ENCODE measurements at places on chromosomes 16 and 17.

GRCh38 chr17:28402224-28402630, 3.8 kb downstream of the SLC46A1 start:
- no peak for DNase-seq

DNA sequence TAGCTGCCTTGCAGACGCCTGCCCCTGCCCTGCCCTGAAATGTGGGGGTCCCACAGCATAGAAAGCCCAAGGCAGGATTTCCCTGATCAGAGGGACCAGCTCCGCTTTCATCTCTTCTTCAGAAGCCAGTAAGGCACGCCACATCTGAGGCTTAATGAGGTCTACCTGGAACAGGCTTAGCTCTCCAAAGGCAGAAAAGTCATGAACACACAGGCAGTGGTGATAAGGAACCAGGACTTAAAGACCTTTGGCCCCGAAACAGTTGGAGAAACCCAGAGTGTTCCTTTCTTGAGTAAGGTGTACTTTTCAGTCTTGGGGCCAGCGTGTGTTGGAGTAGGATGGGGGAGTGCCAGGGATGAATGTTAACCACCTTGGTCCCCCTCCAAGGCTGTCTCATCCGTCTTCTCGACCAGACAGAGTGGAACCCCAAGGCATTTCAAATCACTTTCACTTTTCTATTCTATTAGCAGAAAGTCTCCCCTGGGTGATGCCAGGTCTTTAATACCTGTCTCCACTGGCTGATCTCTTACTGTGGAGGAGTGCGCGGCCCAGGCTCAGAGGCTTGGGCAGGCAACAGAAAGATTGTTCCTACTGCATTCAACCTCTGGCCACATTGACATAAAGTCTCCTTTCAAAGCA, 43.9 kb downstream of the TMEM186 start:
- no peak for DNase-seq

DNA sequence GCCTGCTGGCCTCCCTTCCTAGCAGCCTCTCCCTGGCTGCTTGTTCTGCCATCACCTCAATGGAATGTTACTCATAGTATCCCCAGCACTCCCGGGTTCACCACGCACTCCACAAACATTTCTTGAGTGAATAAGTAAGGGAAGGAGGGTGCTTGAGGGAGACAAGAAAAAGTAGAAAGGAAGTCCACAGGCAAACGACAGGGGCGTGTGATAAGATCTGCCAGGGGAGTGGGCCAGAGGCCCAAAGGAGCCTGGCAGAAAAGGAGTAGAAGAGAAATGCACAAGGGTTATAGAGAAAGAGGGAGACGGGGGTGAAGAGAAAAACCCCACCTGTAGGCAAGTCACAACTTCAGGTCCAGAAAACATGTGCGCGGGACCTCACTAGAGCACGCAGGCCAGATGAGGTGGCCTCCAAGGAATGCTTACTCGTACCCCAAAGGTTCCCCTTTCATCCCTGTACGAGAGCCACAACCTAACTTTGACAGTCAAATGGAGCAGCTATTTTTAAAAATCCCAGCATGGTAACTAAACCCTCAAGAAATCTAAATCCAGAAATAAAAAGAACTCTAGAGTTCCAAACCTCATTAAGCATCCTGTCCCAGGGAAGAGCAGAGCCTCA, 6.6 kb downstream of the ZDHHC7 start:
- DNase-seq = no peak

GRCh38 chr17:67867591-67867990, 42.3 kb downstream of the BPTF start:
- DNase-seq = no peak

- DNase-seq = no peak
Measured at GRCh38 chr17:4003131-4003500, 38.9 kb upstream of the ATP2A3 start.

DNA sequence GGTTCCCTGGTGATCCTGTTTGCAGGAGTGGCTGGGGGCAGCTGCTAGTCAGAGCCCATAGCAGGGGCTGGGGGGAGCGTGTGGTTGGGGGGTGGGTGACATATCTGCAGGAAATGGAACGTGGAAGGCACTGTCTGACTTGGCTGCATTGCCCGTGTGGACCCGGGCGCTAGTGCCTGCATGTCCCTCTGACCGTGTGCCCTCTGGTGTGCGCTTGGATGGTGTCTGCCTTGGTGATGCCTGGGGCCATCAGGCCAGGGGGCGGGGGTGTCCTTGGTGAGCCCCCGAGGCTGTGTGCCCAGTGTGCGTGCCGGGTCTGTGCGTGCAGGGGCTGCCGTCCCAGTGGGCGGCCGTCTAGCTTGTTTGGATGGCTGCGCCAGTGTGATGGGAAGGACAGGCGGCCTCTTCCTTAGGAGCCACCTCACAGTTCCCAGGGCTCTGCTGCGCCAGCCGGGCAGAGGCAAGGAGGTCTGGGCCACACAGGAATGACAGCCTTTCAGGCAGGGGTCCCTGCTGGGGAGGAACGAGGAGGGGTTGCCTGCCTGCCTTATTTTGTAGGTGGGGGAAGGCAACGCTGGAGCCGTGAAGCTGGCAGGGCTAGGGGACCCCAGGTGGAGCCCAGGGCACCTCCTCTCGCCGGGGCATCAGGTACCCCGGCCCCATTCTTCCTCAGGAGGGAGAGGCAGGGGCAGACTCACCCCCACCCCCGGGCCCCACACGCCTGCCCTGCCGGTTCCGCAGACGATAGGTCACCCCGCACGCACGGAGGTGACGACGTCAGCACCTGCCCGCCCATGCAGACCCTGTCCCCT, 693 bp downstream of the NDRG4 start:
- DNase-seq = no peak

DNA sequence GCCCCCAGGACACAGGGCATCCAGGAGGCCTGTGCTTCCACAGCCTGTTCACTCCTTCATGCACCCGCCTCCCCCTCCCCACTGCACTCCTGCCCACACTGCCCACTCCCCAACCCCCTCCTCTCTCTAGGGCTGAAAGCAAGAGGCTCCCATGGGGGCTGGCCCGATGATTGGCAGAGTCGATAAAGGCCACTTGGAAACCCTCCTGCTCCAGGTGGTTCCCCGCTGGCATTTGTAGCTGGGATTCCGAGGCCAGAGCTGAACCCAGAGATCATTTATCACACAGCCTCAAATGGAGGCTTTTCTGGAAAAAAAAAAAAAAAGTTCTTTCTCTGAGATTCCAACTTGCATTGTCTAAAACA, 74.1 kb downstream of the SREBF1 start:
- no peak for DNase-seq

GRCh38 chr16:8760021-8760420, 37.4 kb downstream of the TMEM186 start:
- no peak for DNase-seq

DNA sequence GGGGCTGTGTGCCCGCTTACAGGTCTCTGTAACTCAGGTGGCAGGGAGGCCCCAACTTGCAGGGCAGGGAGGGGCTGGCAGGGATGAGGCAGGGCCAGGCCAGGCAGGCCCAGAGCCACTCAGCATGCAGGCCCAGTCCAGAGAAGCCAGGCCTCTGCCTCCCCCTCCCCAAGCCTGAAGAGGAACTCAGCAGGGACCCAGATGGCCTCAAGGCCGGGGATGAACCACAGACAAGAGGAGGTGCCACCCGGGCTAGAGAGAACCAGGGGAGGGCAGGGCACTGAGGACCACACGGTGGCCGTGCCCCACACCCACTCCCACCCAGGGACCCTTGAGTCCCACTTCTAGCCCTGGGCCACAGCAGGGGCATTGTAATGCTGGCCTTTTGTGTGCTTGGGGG, 29.8 kb upstream of the EIF1 start:
- no peak for DNase-seq

DNA sequence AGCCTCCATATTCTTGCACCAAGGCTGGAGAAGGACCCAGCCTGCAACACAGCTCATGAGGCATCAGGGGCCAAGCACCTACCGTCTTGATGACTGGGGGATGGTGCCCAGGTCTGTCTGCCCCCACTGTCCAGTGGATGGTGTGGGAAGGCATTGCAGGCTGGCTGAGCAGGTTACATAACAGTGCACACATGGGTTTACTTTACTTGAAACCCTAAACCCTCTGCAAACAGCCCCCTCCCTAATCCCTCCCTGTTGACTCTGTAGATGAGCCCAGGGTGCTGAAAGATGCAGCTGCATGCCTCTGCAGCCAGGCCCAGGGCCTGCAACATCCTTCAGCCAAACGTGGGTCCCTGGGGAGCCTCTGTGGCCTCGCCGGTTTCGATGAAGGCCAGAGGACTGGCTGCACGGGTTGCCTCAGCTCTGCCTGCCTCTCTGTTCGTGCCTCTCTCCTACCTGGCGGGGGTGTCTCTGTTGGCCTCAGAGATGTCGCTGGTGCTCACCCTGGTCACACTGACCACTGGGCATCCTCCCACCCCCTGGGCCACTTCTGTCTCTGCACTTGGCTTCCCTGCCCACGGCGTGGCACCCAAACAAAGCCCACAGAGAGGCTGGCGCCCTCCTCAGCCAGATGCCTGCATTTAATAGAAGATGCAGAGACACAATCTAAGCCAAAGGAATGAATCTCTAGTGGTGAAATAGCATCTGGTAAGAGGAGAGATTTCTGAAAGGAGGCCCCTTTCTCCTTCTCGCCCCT, 95.1 kb downstream of the METRNL start:
- peak; percentile 43 for DNase-seq

- DNase-seq = no peak
Measured at GRCh38 chr16:58848662-58849002, 114.5 kb upstream of the GOT2 start.

DNA sequence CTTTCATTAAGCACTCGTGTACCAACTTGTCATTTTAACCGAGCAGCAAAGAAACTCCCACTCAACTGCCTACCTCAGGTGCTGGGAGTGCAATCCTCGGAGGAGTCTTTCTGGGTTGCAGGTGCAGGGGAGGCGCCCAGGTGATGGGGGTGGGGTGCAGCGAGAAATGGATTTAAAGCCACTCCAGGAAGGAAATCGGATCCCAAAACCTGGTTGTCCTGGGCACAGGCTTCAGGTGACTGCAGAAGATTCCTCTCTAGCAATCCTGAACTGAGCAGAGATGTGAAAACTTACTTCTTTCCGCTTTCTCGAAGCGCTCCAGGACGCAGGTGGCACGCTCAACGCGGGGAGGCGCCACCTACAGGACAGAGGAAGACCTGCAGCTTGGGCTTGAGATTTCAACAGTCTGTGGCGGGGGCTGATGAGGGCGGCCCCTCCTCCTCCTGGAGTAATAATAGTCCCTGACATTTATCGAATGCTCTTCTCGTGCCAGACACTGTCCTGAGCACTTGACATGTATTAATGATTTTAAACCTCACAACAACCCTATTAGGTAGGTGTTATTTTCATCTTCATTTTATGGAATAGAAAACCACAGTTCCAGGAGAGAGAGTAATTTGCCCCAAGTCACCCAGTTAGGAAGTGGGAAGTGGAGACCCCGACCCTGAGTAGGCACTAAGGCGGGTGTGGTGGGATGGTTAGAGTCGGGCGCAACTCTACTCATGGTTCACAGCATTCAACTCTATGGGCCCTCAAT, 27.2 kb upstream of the SKAP1 start:
- DNase-seq = peak; percentile 88

- peak; percentile 88 for DNase-seq
Measured at GRCh38 chr16:88456356-88457292, 3.5 kb downstream of the ZFPM1 start.

DNA sequence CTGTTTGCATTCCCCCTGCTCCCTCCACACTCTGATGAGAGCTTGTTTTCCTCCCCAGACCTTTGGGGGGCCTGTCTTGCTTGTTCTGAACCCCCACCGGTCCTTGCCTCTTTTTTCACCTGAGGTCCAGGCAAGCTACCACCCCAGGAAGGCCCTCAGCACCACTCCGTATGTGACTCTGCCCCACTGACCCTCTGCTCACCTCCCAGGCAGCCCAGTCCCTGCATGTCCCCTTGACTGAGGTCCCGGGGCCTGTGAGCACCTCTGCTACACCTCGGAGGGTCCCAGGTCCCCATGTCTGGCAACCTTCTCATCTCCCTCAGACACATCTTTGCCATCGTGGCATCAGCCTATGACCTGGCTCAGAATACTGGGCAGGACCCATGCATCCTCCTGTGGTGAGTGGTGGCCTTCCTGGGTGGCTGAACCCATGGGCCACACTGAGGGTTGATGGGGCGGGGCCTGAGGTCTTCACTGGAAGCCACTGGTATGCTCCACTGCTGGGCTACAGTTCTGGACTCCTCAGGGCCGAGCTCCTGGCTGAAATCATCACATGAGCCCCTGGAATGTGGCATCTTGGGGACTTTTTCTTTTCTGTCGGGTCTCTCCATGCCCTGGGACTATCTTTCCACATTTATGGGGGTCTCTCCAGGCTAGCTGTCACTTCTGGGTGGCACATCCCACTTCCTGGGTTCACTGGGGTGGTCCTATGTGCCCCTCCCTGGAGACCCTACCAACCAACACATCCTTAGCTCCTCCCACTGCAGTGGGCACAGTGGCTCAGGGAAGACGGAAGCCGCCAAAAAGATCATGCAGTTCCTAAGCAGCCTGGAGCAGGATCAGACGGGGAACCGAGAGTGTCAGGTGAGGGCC, 3.5 kb downstream of the MYO15B start:
- DNase-seq = no peak

- DNase-seq = no peak
Measured at GRCh38 chr17:47992216-47992615, 21.3 kb downstream of the CDK5RAP3 start.

GRCh38 chr17:76147211-76148014, 6.4 kb upstream of the FOXJ1 start:
- DNase-seq = no peak

DNA sequence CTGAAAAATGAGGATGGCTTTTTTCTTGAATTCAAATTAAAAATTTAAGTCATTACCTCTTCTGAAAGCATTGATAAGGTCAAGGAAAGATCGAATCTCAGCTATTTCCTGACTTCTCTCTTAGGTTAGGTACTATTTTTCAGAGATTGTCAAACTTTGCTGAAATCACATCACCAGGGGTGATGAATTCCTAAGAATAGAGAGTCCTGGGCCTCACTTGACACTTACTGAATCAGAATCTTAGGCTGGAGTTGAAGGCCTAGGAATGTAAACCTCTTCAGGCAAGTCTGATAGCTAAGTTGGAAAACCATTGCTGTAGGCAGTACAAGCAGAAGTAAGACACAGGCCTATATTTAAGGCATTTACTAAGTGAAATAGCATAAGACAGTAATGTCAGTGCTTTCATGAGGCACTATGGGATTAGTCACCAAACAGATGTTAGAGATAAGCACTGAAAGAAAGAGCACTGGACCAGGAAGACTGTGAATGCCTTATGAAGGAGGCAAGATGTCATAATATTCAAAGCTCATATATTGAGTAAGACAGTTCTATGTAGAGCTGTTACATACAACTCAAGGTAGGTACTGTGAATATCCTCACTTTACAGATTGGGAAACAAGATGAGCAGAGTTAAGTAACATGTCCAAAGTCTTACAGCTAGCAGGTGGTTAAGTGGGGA, 21.5 kb downstream of the DCAF7 start:
- no peak for DNase-seq

- DNase-seq = no peak
Measured at GRCh38 chr16:17245776-17246175, 225.0 kb downstream of the XYLT1 start.

GRCh38 chr16:3810818-3811217, 69.7 kb downstream of the CREBBP start:
- DNase-seq = no peak

GRCh38 chr17:64276961-64277505, 14.0 kb upstream of the TEX2 start:
- no peak for DNase-seq

Data from activated CD8-positive, alpha-beta memory T cell treated with anti-CD3 and anti-CD28 coated beads for 24 hours (primary cell).